T1000 (cell line): ENCODE measurements at places on chromosomes 5 and 9.

DNA sequence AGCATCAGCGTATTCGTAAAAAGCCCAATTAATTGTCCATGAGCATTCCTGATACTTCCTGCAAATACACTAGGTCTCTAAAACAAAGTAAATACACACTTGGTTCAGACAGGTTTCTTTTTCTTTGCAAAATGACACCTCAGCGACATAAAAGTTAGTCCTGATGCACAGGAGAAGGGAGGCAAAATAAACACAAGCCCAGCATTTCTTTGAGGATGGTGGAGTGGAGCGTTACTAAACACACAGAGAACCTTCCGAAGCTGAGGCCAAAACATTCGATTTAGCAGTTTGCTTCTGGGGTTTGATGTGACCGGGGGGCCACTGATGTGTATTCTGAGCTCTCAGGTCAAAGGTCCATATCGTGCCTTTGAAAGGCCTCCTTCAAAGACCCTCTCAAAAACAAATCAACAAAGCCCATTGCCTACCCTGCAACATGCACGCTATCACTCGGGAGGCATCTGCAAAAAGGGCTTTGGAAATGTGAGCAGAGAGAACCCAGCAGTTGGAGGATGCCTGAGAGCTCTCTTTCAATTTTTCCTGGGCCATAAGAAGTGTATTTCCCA lies 268.4 kb upstream of the PANK3 start:
- DNase-seq: no peak

DNA sequence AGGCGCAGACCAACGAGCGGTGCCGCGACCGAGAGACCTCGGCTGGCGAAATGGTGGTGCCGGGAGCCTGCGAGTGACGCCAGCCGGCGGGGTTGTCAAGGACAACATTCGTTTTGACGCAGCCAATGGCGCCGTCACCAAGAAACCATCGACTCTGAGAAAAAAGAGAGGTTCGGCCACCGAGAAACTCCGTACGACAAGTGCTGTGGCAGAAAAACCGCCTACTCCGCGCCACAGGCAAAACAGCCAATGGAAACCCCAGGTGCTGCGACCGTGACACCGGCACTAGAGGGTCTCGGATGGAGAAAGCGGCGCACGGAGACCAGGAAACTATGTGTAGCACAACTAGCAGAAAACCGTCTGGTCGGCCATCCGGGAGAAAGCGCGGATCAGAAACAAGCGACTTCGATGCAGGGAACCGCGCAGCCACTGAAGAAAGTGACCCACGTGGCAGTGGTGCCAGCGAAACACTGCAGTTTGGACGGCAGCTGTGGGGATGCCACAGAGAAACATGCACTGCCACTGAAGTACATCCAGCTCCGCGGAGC lies 88.8 kb downstream of the ANXA2R start:
- no peak for DNase-seq

GRCh38 chr9:110287289-110287680 lies 31.0 kb upstream of the TXN start:
- no peak for DNase-seq

GRCh38 chr9:70816316-70816715 lies 305.1 kb downstream of the TRPM3 start:
- no peak for DNase-seq

DNA sequence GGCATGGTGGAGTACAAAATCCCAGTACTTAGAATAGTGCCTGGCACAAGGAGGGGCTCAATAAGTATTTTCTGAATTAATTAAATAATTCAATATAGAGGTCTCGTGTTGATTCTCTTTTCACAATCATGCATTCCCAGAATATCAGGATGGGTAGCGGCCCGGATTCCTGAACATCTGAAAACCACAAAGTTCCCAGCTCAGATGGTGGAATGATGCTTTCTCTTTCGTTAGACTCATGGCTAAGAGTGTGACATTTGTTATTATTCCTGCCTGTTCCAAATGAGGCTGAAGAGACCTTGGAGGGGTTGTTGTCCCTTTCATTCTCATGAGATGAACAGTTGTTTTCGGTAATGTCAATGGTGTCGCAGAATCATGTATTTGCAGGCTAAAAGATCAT lies 95.4 kb upstream of the LIFR start:
- DNase-seq: no peak

DNA sequence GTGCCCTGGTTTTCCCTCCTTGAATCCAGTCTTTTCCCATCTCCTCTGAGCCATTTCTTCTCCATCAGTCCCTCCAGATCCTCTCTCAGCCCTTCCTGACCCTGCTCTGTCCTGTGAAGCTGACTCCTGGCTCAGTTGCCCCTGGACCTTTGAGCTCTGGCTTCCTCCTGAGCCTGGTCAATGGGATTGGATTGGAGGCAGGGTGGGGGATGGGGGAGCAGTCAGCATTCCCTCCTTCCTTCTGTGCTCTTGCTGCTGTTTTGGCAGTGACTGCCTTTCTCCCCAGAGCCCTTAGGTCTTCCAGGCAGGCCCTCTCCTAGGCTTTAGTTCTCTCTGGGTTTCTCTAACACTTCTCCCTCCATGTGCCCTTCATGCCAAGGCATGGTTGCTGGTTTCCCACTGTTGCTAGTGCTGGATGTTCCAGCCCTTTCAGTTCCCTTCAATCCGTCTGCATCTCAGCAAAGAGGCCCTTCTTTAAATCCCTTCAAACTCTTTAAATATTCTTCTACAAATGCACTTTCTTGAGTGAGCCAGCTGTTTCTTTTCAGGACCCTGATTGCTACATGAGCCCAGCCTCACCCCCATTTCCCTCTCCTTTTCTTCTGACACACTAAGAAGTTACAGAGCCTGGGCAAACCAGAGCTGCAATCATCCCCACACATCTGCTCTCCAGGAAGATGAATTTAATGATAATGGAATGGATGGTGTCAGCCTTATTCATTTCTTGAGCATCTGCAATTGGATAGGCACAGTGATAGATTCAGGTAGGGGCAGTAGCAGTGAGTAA lies 2.2 kb downstream of the TNFSF15 start:
- DNase-seq: no peak

DNA sequence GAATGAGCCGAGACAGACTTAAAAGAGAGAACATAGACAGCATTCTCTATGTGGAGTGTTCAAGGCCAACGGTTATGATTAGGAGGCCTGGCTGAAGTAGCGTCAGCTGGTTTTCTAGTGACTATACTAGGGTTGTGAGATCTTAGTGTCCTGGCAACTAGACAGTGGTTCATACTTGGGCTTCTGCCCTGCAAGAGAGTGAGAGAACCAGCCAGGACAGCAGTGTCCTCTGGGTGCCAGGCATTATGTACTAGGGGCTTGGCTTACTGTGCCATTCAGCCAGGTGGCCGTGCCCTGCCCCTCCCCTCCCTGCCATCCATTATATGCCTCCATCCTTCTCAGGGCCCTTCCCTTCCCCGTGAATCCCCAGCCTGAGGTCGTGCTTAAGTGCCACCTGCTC lies 56.8 kb downstream of the TRIO start:
- DNase-seq: no peak

DNA sequence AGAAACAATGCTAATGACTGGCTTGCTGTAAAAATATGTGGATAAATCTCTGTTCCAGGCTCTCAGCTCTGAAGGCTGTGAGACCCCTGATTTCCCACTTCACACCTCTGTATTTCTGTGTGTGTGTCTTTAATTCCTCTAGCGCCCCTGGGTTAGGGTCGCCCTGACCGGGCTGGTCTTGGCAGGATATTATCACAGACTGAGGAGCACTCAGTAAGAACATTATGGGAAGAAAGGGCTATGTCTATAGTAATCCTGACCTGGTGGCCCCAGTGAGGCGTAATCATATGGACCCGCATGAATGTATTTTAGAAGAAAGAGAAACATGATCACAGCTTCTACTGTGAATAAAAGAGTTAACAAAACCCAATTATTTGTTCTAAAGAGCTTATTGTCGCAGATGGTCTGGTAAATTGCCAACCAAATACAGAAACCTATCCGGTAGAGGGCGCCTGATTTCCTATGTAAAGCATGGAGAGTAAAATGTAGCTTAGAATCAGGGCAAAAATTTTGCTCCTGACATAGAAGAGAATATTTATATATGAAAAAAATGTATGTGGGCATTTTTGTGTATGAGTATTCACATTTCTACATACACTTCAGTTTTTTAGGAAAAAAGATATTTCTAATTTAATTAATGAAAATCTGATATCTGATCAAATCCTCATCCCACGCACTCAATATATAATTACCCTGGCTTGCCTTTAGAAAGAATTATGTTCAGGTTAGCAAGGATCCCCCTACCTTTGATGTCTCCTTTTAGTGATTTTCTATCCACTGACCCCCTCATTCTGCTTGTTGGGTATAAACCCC lies 5.8 kb upstream of the IFNA1 start:
- no peak for DNase-seq

DNA sequence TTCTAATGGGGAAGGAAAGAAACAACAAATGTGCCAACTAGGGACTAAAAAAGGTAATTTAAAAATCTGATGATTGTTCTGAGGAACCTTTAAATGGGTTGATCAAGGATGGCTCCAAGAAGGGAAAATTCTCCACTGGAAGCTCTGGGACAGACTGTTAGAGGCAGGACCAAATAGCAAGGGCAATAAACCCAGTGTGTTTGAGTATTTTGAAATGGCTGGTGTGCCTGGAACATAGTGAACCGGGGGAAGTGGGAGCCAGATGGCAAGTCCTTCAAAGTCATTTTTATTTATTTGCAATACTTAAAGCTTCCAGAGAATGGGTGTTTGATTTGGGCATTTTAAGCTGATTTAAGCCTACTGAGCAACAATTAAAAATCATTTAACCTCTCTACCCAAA lies 587.7 kb upstream of the MEF2C start:
- DNase-seq: no peak

DNA sequence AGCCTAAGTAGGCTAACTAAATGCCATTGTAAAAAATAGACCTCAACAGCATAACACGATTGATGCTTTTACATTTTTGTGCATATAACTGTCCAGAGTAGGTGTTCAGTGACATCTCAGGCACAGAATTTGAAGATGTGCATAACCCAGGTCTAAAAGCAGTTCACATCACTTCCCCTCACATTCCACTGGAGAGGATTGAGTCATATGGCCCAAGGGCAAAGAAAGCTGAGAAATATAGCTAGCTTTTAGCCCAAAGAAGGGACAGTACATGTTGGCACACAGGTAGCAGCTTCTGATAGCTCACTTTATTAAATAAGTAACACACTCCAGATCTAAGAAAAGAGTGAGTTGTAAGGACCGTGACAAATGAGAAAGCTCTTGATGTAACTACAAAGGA lies 2259.5 kb upstream of the WWC1 start:
- DNase-seq: peak; percentile 8

- no peak for DNase-seq
Measured at GRCh38 chr9:99720455-99721050, 101.1 kb upstream of the NR4A3 start.

- DNase-seq: no peak
Measured at GRCh38 chr5:135864503-135865435, 30.3 kb downstream of the SLC25A48 start.
